Effector memory CD4-positive, alpha-beta T cell (primary cell): ENCODE measurements at places on chromosomes 12 and 14.

- DNase-seq, result no peak
Observed at GRCh38 chr12:47067176-47067575, 12.2 kb upstream of the PCED1B start.

DNA sequence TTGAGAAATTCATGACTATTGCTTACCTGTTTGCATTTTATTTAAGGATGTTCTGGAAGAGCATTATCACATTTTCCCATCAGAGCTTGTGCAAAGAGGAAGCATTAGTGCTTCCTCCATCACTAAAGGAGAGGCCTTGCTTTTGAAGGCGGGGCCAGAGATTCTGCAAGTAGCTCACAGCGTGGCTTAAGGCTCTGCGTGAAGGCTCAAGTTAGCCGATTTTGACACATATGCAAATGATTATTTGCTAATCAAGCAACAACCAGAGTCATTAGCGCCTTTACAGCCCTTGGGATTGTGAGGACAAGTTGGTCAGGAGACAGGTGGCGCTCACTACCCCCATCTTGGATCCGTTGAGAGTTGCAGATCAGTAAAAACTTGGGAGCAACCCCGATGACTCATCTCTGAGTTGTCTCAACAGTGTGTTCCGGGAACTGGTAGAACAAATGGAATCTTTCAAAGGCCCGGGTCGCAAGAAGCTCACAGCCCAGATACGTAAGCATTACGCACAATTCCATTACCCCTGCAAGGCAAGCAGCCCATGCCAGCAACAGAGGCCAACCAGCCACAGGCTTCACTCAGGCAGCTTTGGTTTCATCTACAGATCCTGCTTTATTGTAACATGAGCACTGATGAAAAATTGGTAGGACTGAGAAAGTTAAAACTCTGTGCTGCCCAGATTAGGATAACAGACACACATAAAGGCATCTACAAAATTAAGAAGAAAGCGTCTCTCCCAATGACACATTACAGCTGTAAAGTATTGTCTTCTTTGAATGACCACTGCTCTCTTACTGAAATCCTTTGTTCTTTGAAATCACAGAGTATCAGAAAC lies 34.9 kb upstream of the SPTSSA start:
- no peak for DNase-seq

GRCh38 chr14:55198749-55199148 lies 7.4 kb upstream of the DLGAP5 start:
- DNase-seq, result no peak

DNA sequence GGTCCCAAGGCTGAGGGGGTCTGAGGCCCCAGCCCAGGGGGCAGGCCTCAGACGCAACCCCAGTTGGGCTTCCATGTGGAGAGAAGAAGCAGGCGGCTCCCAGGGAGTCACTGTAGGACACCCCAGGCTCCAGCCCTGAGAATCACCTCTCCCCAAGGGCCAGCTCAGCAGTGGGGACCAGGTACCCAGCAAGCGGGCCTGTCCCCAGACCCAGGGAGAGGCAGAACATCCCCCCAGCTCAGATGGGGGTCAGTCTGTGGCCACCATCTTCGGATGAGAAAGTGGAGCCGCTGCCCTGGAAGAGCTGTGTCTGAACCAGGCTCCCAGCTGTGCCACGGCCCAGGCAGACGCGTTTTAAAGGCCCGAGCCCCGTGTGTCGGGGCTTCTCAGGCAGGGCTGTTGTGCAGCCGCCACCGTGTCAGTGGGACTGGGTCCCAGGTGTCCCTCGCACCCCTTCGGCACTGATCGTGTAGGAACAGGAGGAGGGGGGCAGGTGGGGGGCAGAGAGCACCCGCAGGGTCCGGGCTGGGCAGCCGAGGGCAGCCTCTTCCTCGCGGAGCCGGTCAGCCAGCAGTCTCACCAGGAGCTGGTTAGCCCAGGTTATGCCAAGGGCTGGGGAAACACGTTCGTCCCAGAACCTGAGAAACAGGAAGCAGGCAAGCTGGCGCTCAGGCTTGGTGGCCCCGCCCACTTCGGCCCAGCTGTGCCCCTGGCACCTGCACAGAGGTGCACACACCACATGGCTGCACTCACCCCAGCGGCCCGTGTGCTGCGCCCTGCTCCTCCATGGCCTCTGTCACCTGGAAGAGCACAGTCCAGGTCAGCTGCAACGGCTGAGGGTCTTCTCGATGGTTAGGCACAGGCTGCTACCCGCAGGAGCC lies 16.6 kb downstream of the XRCC3 start:
- DNase-seq, result no peak

DNA sequence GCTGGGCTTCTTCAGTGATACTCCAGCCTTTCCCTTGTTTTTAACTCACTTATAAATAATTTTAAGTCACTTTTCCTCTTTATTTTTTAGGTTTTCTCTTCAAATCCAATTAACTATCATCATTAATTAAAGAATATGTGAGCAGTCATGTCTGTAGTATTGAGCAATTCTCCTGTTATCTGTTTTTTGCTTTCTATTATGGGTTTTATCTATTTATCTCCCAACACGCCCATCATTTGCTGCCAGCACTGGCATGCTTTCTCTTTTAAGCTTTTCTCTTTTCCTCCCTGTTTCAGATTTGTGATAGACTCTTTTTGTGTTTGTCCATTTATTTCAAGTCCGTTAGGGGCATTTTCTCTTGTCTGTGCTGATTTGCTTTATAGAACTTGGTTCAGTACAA lies 72.3 kb downstream of the CRADD start:
- no peak for DNase-seq

GRCh38 chr14:106021832-106022231 lies 495.4 kb downstream of the TMEM121 start:
- DNase-seq, result no peak

- no peak for DNase-seq
Observed at GRCh38 chr14:101102875-101103274, 199.4 kb upstream of the RTL1 start.

GRCh38 chr12:97573901-97574300 lies 111.3 kb downstream of the RMST start:
- DNase-seq, result no peak

- DNase-seq, result no peak
Observed at GRCh38 chr14:94632305-94632590, 20.1 kb downstream of the SERPINA3 start.

DNA sequence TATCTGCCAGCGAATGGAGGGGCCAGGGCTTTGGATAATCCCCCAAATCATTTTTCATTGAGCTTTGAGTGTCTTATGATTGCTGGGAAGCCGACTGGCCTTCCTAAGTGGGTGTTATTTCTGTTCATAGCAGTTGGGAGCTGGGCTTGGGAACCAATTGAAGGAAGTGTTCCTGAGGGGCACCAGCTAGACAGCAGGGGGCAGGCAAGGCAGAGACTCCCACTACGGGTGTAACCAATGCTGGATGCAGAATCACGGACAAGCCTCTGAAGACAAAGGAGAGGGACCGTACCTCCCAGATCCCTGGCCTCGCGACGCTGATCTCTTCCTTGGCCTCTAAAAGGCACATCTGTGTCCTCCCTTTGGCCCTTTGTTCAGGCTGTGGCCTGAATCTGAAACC lies 149.0 kb upstream of the PRMT8 start:
- DNase-seq, result no peak

GRCh38 chr14:65817011-65817410 lies 404.5 kb downstream of the FUT8 start:
- no peak for DNase-seq
